ENCODE measurements at places on chromosomes 3 and 15.

- DNase-seq, result no peak
Observed at GRCh38 chr3:3196148-3196861, 16.8 kb upstream of the CRBN start.

- DNase-seq, result no peak
Observed at GRCh38 chr15:70902107-70902506, 9.5 kb downstream of the LRRC49 start.

- no peak for DNase-seq
Observed at GRCh38 chr3:43895573-43895972, 204.8 kb downstream of the ABHD5 start.

- DNase-seq, result no peak
Observed at GRCh38 chr3:184381261-184382224, 1.7 kb downstream of the CHRD start.

GRCh38 chr3:101243285-101244211 is 76.8 kb downstream of the IMPG2 start:
- DNase-seq, result no peak

DNA sequence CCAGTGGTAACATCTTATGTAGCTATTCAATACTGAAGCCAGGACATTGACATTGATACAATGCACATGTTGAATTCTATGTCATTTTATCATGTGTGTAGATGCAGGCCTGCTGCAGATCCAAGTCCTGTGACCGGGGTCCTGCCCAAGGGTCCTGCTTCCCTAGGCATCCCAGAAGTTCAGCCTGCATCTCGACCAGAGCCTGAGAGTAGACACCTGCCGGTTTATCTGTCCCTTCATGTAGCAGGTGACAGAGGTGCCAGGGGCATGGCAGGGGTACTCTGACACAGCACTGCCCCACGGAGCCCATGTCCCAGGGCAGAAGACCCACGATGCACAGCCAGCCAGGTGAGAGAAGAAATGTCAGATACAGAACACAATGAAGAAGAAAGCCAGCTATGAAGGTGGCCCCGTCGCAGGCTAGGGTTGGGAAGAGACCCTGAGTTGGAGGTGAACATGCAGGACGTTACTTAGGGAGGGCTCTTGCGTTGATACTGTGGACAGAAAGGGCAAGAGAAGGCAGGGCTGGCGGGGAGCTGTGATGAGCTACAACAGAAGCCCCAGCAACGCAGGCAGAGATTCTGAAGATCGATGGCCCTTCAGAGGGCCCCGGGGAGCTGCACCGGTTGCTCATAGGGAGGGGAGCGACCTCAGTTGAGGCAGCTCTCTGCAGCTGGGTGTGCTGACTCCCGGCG is 51.0 kb downstream of the TPRA1 start:
- no peak for DNase-seq

DNA sequence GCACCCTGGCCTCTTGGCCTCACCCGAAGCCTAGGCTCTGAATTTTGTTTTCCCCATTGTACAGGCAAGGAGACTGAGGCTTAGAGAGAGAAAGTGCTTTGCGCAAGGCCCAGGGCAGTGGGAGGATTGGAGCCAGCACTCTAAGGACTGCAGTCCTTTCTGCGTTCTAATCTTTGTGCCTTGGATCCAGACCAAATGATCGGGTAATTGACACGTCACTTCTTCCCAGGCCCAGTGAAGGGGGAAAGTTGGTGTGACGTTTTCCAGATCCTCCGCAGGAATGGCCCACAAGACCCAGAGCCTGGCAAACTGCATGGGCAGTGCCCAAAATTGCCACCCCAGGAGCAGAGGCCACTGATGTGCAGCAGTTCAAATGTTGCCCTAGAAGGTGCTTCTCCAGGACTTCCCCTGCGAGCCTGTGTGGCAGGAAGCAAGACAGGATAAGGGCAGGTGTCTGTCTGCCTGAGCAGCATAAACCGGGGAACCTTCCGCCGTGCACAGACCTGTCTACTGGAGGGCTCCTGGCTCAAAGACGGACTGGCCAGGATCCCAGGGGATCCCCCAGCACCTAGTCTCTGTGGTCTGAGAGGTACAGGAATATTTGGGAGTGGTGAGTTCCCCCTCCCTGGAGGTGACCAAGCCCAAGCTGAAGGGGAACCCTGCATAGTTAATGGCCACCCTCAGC is 194.5 kb upstream of the TLE3 start:
- no peak for DNase-seq

GRCh38 chr3:183307749-183308148 is 54.7 kb downstream of the B3GNT5 start:
- DNase-seq, result no peak

DNA sequence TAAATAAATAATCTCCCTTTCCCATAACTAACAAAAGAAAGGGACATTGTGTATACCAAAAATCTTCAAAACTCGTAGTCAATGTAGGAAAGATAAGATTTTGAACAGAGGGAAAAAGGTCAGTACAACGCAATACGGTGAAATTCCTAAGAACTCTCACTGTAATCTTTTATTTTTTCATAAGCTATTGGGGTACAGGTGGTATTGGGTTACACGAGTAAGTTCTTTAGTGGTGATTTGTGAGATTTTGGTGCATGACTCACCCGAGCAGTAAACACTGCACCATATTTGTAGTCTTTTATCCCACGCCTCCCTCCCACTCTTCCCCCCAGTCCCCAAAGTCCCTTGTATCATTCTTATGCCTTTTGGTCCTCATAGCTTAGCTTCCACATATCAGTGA is 718.0 kb downstream of the TBL1XR1 start:
- DNase-seq, result no peak

DNA sequence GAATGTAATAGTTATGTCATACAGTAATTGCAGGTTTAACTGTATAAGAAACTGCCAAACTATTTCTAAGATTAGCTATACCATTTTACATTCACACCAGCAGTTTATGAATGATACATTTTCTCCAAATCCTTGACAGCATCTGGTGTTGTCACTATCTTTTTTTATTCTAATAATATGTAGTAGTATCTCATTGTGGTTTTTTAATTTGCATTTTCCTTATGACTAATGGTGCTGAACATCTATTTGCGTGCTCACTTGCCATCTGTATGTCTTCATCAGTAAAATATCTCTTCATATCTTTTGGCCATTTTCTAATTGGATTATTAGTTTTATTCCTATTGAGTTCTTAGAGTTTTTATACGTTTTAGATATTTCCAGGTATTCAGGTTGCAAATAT is 994.0 kb upstream of the SEMA6D start:
- DNase-seq, result no peak

GRCh38 chr3:138213398-138214085 is 26.4 kb downstream of the ARMC8 start:
- no peak for DNase-seq

DNA sequence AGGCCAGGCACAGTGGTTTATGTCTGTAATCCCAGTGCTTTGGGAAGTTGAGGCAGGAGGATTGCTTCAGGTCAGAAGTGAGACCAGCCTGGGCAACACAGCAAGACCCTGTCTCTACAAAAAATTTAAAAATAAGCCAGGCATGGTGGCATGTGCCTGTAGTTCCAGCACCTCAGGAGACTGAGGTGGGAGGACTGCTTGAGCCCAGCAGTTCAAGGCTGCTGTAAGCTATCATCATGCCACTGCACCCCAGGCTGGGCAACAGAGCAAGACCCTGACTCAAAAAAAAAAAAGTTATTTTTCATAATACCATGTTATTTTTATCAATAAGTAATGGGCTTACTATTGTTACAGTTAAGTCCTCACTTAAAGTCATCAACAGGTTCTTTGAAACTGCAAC is 59.7 kb downstream of the SETD2 start:
- DNase-seq, result no peak

DNA sequence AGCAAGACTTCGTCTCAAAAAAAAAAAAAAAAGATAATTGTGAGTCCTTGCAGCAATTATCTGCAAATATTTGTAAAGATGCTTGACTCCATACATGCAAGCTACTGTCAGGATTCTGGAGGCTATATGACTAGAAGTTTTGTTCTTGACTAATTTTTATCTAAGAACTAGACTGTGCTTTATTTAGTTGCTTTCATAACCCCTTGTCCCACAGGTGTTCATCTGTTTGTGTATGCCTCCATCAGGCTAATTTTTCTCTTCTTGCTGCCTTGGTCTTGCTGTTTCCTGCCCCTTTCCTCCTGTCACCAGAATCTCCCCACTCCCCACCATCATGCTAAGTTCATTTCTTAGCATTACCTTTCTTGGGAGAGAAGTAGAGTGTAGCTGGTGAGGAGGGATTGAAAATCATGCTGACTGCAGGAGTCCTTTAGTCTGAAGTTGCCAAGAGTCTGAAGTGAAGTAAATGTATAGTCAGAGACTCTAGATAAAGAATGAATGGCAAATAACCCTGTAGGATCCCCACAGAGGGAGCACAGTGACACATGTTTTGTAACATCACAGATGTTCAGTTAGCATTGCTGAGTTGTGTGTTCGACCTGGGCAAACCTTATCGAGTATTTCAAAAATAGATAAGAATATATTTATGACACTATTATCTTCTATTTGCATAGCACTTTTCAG is 12.5 kb downstream of the ST3GAL6 start:
- DNase-seq, result no peak

- DNase-seq, result no peak
Observed at GRCh38 chr3:173622166-173622565, 224.6 kb downstream of the NLGN1 start.

GRCh38 chr3:170083343-170083742 is 45.5 kb downstream of the GPR160 start:
- no peak for DNase-seq

DNA sequence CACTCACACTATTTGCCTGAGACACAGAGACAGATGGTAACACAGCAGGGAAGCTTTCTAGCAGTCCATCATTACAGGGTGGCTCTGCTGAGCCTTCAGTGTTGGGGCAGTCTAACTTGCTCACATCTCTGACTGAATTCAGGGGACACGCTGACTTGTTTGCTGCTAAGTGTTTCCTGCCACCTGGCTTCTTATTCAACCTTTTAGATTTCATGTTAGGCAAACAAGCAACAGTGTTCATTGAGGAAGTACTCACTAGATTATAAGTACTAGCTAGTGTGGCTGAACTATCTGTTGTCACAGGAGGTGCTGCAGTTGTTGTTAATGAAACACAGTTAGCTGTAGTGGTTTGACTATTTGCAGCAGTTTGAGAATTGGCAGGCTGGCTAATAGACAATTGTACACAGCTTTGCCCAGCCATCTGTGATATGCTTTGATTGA is 37.3 kb downstream of the USF3 start:
- no peak for DNase-seq

GRCh38 chr15:47610736-47611135 is 106.6 kb upstream of the SEMA6D start:
- DNase-seq, result no peak

DNA sequence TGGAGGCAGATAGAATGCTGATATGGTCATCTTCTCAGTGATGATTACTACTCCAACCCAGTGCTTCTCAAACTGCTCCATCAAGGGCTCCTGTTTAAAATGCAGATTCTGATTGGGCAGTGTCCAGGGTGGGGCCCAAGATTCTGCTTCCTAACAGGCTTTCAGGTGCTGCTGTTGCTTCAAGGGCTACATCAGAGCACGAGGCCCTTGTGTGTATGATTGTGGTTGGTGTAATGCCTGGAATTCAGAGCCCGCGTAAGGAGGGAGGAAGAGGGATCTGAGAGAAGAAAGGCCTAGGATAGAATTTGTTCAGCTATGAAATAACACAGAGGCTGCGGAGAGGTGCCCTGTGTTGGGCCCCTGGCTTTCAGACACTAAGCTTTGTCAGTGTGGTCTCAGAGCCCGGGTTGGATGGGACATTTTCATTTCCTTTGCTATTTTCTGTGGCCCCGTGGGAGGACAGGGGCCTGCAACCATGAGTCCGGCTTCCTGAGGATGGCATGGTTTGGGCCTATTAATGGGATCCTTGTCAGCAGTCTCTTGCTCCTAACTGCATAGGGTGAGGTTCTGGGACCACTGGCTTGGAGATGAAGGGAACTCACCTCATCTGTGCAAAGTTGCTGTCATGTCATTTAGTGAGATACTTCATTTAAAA is 53.0 kb downstream of the ATP1B3 start:
- no peak for DNase-seq

GRCh38 chr15:48530528-48530927 is 115.0 kb downstream of the FBN1 start:
- no peak for DNase-seq

GRCh38 chr15:91970142-91970541 is 116.6 kb downstream of the SLCO3A1 start:
- DNase-seq, result no peak

GRCh38 chr15:34640661-34641060 is 57.2 kb upstream of the GOLGA8B start:
- no peak for DNase-seq

DNA sequence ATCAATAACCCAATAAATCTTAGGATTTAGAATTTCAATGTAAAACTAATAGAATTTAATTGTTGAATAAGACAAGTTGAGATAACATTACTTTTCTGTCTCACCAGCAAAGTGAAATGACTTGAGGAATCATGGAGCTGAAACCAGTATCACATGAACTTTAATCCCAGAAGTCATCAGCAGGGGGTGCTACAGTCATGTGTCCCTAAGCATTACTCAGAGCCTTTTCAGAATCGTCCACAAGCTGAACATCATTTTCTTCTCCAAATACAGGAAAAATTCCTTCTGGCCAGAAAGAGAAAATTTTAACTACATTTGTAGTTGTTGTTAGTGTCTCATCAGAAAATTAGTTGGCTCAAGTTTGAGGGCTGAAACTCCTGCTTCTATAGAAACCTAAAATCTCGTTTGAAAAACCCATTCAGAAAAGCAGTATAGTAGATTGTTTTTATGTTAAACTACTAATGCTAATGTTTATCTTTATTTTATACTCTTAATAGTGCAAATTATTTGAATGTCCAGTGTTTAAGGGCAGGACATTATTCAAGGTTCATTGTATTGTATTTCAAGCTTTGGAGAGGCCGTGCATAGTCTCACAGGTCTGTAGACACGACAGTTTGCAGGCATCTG is 384.1 kb downstream of the PLOD2 start:
- DNase-seq, result no peak

DNA sequence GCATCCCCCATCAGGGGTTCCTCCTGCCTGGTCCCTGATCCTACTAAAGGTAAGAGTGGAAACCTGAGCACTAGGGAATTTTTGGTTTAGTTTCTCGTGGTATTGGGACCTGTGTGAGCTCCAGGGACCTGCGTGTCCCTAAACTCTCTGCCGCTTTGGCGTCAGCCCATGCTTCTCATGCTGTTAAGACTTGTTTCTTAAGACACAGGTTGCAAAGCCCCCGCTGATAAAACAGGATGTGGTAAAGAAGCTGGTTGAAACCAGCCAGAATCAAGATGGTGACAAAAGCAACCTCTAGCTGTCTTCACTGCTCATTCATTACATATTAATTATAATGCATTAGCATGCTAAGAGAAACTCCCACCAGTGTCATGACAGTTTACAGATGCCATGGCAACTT is 64.6 kb downstream of the LYZL4 start:
- DNase-seq, result no peak

GRCh38 chr3:34200576-34200975 is 402.1 kb downstream of the PDCD6IP start:
- no peak for DNase-seq

- DNase-seq, result no peak
Observed at GRCh38 chr3:55531321-55531720, 44.2 kb upstream of the WNT5A start.

DNA sequence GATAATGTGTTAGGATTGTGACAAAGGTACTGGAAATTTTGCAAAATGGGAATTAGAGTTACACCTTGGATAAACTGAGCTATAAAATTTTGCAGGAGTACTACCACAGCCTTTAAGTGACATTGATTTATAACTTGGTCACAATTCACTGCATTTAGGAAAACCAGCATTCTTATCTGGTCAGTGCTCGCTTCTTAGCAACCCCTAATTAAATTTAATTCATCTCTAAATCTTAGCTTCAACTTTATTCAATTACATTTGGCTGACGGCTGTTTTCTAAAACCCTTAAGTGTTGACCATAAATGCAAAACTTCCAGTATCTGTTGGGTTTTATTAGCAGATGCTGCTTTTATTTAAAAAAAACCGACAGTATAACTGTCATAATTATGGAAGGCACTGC is 31.3 kb downstream of the TFRC start:
- no peak for DNase-seq
